WTC11 (cell line): ENCODE measurements at places on chromosomes 16 and 17. TPM values are rescaled to one million over a fixed set of nuclear protein-coding genes. Genes with fewer than 3 reads are reported as not detected.

DNA sequence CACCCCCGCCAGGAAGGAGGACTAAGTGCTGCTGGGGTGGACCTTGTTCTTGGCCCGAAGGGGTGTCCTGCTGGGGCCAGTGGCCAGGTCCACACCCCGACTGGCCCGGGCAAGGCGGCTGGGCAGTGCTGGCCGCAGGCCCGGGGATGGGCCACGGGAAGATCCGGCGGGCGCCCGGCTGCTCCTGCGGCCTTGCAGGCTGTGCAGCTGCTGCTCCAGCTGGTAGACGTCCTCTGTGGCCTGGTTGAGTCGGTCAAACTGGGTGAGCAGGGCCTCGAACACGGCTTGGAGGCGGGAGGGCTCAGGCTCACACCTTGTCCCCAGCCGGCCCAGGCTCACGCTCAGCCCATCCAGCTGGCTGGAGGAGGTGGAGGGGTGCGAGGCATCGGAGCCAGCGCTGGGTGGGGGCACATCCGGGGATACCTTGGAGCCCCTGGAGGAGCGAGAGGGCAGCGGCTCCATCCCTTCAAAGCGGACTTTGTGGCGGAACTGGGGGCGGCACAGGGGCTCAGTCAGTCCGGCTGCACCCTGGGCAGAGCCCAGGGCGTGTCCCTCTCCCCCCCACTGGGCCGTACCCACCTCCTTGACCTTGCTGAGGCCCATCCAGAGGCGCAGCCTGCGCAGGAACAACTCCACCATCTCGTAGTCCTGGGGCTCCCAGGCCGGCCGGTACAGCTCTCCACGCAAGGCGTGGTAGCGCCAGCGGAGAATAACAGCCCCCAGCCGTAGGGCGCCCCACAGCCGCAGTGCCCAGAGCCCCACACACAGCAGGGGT lies 42.1 kb downstream of the TSC2 start:
- H3K4me1 ChIP-seq: no peaks in the 10 kb centered on the region
- no peak overlapping the region for H3K27ac ChIP-seq
- no peaks in the 10 kb centered on the region for H3K27me3 ChIP-seq
- H3K4me3 ChIP-seq: peak overlapping the region; percentile 55
- no peak for DNase-seq

DNA sequence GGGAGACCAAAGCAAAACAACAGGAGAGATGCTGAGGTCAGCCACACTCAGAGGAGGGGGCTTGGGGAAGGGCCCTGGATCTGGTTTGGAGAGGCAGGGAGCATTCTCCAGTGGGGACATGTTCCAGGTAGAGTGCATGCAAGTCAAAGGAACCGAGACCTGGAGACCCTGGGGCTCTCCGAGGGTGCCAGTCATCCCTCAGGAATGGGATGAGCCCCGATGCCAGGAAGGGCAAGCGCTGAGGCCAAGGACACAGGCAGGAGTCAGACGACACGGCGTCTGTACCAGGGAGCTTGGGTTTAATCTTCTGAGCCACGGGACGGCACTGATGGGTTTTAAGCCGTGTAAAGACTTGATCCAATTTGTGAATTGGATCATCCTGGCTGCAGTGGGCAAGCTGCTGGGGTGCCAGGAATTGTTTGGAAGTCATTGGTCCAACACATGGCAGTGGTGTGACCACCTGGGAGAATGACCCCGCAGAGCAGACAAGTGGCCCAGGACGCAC lies 32.9 kb upstream of the ANKRD40CL start:
- no peak for DNase-seq
- H3K27ac ChIP-seq: no peak overlapping the region
- H3K36me3 ChIP-seq: no peaks in the 10 kb centered on the region
- H3K4me1 ChIP-seq: peaks cover 18% of the 10 kb centered on the region

GRCh38 chr16:67163164-67163998 lies 1.2 kb upstream of the HSF4 start:
- H3K36me3 ChIP-seq: peaks cover 2% of the 10 kb centered on the region; the same call in 1 of the 2 replicates
- H3K4me3 ChIP-seq: peak overlapping the region; percentile 58
- peaks cover 99% of the 10 kb centered on the region for H3K27me3 ChIP-seq
- DNase-seq: peak; percentile 56
- H3K4me1 ChIP-seq: peaks cover 42% of the 10 kb centered on the region
- no peak overlapping the region for H3K27ac ChIP-seq

GRCh38 chr16:51839727-51840462 lies 688.8 kb upstream of the SALL1 start:
- H3K27me3 ChIP-seq: no peaks in the 10 kb centered on the region
- no peaks in the 10 kb centered on the region for H3K36me3 ChIP-seq
- no peak for DNase-seq
- H3K4me1 ChIP-seq: peaks cover 11% of the 10 kb centered on the region
- no peak overlapping the region for H3K4me3 ChIP-seq
- no peak overlapping the region for H3K27ac ChIP-seq

GRCh38 chr17:79990051-79990592 lies 45.5 kb downstream of the TBC1D16 start:
- DNase-seq: no peak
- H3K4me1 ChIP-seq: peaks cover 59% of the 10 kb centered on the region
- H3K27ac ChIP-seq: no peak overlapping the region
- H3K27me3 ChIP-seq: no peaks in the 10 kb centered on the region
- H3K4me3 ChIP-seq: no peak overlapping the region

- no peaks in the 10 kb centered on the region for H3K27me3 ChIP-seq
- peaks cover 77% of the 10 kb centered on the region for H3K36me3 ChIP-seq
- H3K4me1 ChIP-seq: no peaks in the 10 kb centered on the region
- DNase-seq: no peak
Observed at GRCh38 chr16:28106467-28107215, 43.1 kb upstream of the GSG1L start.

DNA sequence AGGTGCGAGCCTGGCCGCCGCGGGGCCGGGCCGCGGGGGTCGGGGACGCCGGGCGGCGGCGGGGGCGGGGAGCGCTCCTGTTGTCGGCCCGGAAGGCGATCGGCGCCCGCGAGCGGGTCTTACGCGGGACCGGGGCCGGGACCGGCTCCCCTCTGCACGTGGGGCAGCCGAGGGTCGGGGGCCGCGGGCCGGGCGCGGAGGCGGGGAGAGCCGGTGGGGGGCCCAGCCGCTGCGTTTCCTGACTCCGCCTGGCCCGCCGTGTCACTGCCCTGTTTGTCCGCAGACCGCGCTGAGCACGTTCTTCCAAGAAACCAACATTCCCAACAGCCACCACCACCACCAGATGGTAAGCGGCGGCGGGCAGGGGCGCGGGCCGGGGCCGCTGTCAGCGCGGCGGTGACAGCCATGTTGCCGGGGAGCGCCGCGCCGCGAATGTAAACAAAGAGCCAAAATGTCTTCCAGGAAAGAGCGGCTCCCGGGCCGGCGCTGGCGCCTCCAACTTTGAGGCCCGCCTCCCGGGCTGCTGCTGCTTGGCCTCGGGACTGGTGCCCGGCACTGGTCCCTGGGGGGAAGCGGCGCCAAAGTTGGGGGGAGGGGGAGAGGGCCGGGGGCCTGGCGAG lies 586 bp downstream of the UBALD2 start:
- H3K27me3 ChIP-seq: no peaks in the 10 kb centered on the region
- peaks cover 7% of the 10 kb centered on the region; the same call in 1 of the 2 replicates for H3K36me3 ChIP-seq
- peak; percentile 56 for DNase-seq
- H3K4me1 ChIP-seq: peaks cover 43% of the 10 kb centered on the region
- peak overlapping the region; percentile 71 for H3K4me3 ChIP-seq
- no peak overlapping the region for H3K27ac ChIP-seq

- peak overlapping the region; percentile 49 for H3K27ac ChIP-seq
- H3K4me3 ChIP-seq: no peak overlapping the region
- DNase-seq: no peak
Observed at GRCh38 chr16:69823831-69824563, 61.9 kb downstream of the WWP2 start.

- no peaks in the 10 kb centered on the region for H3K36me3 ChIP-seq
- DNase-seq: no peak
- H3K27me3 ChIP-seq: no peaks in the 10 kb centered on the region; the same call in 1 of the 2 replicates
Observed at GRCh38 chr17:27360507-27360906, 66.6 kb downstream of the WSB1 start.

DNA sequence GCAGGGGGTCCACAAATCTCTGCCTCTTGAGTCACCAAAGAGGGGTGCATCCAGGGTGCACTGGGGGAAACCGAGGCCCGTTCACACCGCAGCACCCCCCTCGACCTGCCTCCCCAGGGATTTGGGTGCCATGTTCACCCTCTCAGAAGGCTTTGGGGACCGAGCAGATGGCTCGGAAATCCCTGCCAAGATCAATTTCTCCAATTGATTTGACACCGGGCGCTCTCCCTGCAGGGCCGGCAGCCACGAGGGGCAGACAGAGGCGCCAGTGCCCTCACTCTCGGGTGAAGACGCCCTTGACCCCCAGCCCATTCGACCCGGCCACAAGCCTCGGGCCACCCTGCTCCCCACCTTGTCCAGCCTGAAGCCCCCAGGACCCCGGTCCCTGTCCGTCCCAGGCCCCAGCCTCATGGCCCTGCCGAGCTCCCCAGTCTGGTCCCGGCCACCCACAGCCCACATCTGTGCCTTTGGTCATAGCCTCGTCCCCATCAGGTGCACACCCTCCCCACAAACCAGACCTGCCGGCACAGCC lies 9.3 kb downstream of the SSTR5 start:
- 0 out of 2 replicates have a peak, but pooled peaks cover 8% of the 10 kb centered on the region for H3K27me3 ChIP-seq
- H3K27ac ChIP-seq: no peak overlapping the region; the same call in 1 of the 2 replicates
- no peak for DNase-seq
- no peak overlapping the region for H3K4me3 ChIP-seq
- H3K36me3 ChIP-seq: peaks cover 10% of the 10 kb centered on the region

DNA sequence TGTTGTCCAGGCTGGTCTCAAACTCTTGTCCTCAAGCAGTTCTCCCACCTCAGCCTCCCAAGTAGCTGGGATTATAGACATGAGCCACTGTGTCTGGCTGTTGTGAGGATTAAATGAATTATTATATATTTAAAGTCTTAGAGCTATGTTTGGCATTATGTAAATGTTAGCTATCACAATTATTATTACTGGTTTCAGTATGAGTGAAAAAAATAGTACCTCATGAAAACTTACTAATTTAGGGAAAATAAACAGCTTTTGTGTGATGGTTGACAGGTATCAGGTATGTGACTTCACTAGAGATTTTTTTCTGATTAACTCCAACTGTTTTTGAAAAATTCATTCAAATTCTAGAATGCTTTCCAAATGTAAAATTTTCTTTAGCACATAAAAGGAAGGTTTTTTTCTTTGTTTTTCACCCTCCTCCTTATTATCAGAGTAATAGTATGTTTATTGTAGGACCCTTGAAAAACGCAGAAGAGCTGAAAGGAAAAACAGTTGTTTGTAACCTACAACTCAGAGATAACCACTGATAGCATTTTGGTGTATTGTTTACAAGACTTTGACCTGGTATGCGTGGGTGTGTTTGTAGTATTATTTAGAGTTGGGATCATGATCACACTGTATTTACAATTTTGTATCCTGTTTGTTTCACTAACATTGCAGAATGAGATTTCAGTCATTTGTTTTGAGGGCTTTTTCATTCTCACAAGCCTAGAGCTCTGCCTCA lies 13.2 kb downstream of the NLK start:
- H3K27me3 ChIP-seq: no peaks in the 10 kb centered on the region
- H3K27ac ChIP-seq: peak overlapping the region; percentile 94
- H3K36me3 ChIP-seq: no peaks in the 10 kb centered on the region
- no peak overlapping the region for H3K4me3 ChIP-seq
- peaks cover 67% of the 10 kb centered on the region for H3K4me1 ChIP-seq

GRCh38 chr16:83808573-83809014 lies 816 bp downstream of the HSBP1 start:
- DNase-seq: no peak
- H3K36me3 ChIP-seq: peaks cover 45% of the 10 kb centered on the region
- peak overlapping the region; percentile 95 for H3K4me3 ChIP-seq
- H3K27me3 ChIP-seq: 0 out of 2 replicates have a peak, but pooled peaks cover 2% of the 10 kb centered on the region
- peaks cover 34% of the 10 kb centered on the region for H3K4me1 ChIP-seq

- peaks cover 52% of the 10 kb centered on the region for H3K36me3 ChIP-seq
- no peak overlapping the region for H3K27ac ChIP-seq
- H3K4me1 ChIP-seq: peaks cover 48% of the 10 kb centered on the region
- H3K27me3 ChIP-seq: no peaks in the 10 kb centered on the region
- no peak for DNase-seq
Observed at GRCh38 chr17:29291163-29291752, 2.7 kb downstream of the NUFIP2 start.

DNA sequence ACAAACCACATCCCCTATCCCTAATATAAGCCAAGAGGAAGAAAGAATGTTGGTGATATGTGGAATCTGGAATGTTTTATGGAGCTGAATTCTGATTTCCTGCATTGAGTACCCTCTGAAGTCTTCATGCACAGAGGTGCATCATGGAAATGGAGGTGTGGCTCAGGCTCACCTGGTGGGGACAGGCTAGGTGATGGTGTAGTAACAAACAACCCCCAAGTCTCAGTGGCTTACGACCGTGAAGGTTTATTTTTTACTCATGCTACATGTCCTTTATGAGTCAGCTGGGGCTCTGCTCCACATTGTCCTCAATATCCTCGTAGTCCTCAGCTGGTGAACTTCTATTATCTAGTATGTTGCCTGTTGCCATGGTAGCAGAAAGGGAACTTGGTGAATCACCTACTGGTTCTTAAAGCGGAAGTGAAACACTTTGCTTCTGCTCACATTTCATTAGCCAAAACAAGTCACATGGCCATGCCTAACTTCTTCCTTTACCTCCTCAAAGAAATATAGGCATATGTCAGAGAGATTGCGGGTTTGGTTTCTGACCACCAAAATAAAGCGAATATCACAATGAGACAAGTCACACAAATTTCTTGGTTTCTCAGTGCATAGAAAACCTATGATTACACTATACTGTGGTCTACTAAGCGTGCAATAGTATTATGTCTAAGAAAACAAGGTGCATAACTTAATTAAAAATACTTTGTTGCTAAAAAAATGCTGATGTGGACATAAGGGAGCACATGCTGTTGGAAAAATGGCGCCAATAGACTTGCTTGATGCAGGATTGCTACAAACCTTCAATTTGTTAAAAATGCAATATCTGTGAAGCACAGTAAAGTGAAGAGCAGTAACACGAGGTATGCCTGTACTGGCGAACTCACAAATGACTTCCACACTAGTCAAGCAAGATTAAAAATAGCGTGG lies at the start of gene PMFBP1:
PMFBP1 (minus strand) TSS at position 51 of the 930 bp plus-strand sequence. CDS start 947 bp downstream, outside the sequence.
- no peak for DNase-seq
- peaks cover 11% of the 10 kb centered on the region; the same call in 1 of the 2 replicates for H3K27me3 ChIP-seq
- no peak within 1 kb of the TSS for H3K27ac ChIP-seq

GRCh38 chr16:88300463-88300835 lies 82.3 kb upstream of the ZNF469 start:
- no peak overlapping the region for H3K27ac ChIP-seq
- no peak overlapping the region for H3K4me3 ChIP-seq
- H3K36me3 ChIP-seq: peaks cover 5% of the 10 kb centered on the region; the same call in 1 of the 2 replicates
- DNase-seq: no peak
- no peaks in the 10 kb centered on the region for H3K27me3 ChIP-seq

- H3K4me1 ChIP-seq: peaks cover 17% of the 10 kb centered on the region
- H3K36me3 ChIP-seq: peaks cover 14% of the 10 kb centered on the region
- H3K27ac ChIP-seq: no peak overlapping the region
- peak overlapping the region; percentile 80 for H3K4me3 ChIP-seq
- peaks cover 18% of the 10 kb centered on the region for H3K27me3 ChIP-seq
Observed at GRCh38 chr16:2205967-2206313, 686 bp downstream of the MLST8 start.

CCL4L2 gene
- 0.32 TPM in 1 of 3 replicates, not detected in the others for total RNA-seq

ZKSCAN2 gene
- 11.5 to 13.0 TPM (median 11.9 TPM) in 3 replicates for total RNA-seq

SLX4 gene
- total RNA-seq: 16.3 to 18.0 TPM (median 16.7 TPM) in 3 replicates

ITGAX gene
- total RNA-seq: 0.25 to 0.33 TPM (median 0.32 TPM) in 3 replicates

C17orf50 gene
- 0.30 to 0.89 TPM (median 0.35 TPM) in 3 replicates for total RNA-seq

CD300LB gene
- not detected in 3 replicates for total RNA-seq

VMO1 gene
- total RNA-seq: 1.2 to 2.1 TPM (median 1.7 TPM) in 3 replicates

GDPD1 gene
- 6.0 to 7.1 TPM (median 6.4 TPM) in 3 replicates for total RNA-seq
